ENCODE measurements at places on chromosomes 5 and 9.

DNA sequence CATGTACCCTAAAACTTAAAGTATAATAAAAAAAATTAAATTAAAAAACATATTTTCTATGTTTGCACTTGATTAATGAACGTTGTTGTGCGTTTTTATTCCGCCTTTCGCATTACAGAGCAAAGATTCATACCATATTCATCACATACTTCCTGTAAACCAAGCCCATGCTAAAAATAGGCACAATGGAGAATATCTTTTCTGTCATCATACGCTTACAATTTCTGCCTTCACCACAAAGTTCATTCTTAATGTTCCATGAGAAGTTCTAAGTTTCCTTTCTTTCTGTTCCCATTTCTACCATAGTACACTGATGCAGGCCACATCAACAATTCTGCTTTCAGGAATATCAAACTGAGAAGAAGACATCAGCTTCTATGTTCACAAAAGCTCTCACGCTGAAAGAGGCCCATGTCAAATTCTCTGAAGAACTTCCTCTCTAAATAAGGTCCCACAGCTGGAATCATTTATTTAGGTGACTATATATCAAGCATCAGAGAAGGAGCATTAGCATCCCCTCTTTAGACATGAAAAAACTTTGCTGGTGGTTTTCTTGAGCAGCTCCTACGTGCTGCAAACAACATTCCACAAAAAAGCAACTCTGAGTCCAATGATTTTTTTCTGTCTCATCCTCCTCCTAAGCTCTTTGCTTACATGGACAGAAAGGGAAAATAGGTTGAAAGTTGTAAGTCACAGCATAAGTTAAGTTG is 456.4 kb downstream of the CDH10 start:
- no peak for DNase-seq

DNA sequence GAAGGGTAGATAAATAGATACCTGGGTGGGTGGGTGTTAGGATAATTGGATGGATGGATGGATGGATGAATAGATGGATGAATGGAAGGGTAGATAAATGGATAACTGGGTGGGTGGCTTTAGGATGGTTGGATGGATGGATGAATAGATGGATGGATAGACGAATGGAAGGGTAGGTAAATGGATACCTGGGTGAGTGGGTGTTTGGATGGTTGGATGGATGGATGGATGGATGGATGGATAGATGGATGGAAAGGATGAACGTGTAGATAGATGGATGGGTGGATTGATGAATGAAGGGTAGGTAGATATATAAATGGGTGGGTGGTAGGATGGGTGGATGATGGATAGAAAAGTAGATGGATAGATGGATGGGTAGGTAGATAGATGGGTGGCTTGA is 59.8 kb upstream of the RXRA start:
- DNase-seq, result no peak

- no peak for DNase-seq
Measured at GRCh38 chr5:94538260-94538659, 80.1 kb downstream of the KIAA0825 start.

DNA sequence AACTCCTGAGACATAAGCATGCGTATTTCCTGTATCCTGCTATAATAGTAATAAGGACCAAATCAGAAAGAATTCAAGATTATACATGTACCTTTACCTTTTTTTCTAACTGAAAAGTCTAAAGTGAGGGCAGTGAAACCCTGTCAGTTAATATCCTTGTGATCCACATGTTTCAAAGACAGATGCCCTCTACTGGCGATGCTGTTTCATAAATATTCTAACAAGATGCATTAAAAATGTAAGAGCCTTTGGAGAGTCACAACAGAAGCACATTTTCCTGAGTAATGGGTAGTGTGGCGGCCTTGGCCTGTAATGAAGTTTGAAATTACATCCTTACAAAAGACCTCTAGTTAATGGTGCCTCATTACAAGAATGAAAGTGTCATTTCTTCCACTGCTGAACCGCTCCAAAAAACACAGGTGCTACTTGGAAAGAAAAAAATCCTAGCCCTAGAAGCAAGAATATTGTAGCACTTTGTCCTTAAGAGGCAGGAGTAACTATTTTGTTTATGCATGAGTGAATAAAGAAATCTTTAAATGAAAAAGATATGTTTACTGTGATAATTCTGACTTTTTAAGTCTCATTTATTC is 232.6 kb downstream of the EPB41L4A start:
- no peak for DNase-seq

DNA sequence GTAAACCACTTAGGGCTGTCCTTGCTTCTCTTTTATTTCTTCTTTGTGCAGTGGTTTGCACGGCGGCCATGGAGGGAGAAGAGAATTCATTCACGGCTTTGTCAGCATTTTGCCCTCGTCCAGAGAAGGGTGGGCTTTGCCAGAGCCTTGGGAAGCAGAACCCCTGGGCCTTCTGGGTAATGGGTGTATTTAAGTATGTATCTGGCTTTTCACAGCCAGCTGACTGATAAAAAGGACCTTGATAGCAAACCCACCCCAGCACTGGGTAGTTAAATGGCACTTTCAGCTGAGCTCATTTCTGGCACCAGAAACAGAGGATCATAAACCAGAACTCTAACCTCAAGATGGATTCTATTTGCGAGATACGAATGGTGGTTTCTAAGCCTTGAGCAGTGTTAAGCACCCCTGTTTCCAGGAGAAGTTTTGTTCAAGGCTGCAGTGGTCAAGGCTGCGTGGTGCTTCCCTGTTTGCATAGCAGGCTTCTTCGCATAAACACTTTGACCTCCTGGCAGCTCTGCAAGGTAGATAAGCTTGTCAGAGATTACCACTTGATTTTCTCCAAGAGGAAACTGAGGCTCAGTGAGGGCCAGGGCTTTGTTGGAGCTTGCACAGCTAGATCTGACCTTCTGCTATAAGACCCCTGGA is 441.6 kb upstream of the KLF4 start:
- DNase-seq, result no peak
